Kidney capillary endothelial cell (primary cell): ENCODE measurements at places on chromosomes 6 and 20.

DNA sequence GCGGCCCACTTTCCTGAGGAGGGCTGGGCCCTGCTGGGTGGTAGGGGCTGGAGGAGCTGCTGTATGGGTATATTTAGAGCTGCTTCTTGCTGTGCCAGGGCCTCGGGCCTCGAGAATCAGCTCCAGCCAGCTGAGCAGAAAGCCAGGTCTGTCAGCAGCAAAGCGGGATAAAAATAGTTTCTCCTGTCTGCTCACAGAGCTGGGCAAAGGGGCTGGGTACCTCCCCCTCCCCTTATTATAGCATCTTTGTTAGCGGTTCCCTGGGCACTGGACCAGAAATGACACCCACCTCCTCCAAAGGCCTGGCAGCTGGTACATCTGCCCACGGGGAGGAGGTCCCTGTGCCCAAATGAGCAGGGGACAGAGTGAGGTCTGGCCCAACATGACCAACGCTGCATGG lies 6.0 kb downstream of the SCRT2 start:
- no peak for DNase-seq

- DNase-seq: no peak
Measured at GRCh38 chr6:55528624-55529023, 50.4 kb downstream of the HMGCLL1 start.

- DNase-seq: no peak
Measured at GRCh38 chr20:42483730-42484303, 705.9 kb downstream of the PTPRT start.

DNA sequence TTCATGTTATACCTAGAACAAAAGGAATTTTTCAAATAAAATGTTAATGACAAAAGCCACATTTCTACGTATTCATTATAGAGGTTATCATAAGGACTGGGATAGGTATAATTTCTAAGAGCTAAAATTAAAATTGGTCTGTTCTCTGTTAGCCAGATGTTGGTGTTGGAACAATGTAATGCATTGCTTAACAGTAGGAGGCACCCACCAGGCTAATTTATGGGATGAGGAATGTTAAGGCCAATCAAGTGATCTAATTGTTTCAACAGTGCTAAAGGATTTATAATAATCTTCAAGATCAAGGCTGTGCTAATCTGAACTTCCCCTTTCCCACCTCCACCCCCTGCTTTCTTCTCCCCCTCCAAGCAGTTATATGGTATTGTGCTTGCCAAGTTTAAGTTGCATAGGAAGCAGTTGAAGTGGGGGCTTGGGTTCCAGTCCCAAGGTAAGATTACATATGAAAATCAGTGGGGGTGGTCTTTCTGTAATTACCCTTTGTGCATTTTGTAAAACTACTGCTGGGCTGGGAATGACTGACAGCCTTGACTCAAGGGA lies 89.2 kb upstream of the BACH2 start:
- DNase-seq: no peak

- no peak for DNase-seq
Measured at GRCh38 chr6:152049502-152049901, 242.0 kb downstream of the ESR1 start.

- peak; percentile 21 for DNase-seq
Measured at GRCh38 chr20:15113144-15113773, 775.8 kb upstream of the FLRT3 start.

DNA sequence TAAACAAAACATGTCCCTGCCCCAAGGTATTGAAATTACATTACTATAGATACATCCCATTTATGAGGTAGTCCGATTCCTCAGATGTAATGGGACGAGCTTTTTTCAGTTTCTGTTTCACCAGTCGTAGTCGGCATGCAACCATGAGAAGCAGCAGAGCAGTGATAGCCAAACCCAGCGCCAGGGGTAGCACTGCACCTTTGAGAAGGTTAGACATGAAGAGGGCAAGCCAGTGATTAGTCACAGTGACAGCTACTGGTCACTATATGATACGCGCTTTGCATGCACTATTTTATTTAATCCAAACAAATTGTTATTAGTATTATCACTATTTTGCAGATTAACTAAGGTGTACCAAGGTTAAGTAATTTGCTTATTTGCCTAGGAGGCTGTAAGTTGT lies 43.7 kb downstream of the LRP11 start:
- DNase-seq: no peak

DNA sequence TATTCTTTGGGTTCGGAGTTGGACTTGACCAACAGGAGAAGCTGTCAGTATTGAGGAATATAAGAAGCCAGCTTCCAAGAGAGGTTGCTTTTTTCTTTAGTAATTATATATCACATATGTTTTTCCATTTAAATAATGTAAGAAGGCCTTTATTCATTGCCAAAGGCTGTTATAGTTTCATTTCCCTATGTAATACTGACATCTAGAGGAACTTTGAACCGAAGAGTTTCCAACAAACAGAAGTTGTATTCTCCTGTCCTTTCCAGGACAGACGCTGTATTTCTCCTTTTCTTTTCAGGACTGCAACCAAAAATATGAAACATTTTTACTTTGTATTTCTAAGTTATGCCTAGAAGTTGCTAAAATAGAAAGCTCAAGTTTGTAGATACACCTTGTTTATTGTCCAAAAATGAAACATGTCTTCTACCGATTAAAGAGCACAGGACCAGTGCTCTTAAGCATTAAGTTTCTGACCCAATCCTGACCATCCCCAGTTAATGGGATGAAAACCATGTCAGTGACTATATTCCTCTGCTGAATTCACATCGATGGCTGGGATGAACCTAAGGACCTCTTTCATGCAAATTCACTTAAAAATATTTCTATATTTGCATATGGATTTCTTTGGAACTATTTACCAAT lies 55.1 kb downstream of the MYLK4 start:
- no peak for DNase-seq

DNA sequence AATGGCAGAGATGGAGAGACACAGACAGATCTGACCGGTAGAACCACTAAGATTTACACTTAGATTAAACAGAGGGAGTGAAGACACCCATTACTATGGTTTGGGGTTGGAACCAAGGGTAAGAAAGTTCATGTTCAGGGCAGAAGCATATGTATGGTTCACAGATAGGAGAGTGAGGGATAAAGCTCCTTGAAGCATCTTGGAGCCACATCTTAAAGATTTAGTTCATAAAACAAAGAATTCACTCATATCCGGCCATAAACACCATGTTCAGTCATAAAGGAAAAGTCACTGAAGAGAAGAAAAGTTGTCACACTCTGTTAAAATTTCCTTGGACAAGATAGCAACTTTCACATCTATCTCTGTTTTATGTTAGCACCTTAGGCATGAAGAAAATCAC lies 18.0 kb downstream of the STX7 start:
- no peak for DNase-seq
